HT-29 (cell line): ENCODE measurements at places on chromosomes 13 and 19.

- no peak for DNase-seq
These were observed 45.5 kb downstream of the BRD4 start for GRCh38 chr19:15286688-15287365.

- DNase-seq, result no peak
These were observed 334.4 kb downstream of the PCDH9 start for GRCh38 chr13:66895780-66896179.

DNA sequence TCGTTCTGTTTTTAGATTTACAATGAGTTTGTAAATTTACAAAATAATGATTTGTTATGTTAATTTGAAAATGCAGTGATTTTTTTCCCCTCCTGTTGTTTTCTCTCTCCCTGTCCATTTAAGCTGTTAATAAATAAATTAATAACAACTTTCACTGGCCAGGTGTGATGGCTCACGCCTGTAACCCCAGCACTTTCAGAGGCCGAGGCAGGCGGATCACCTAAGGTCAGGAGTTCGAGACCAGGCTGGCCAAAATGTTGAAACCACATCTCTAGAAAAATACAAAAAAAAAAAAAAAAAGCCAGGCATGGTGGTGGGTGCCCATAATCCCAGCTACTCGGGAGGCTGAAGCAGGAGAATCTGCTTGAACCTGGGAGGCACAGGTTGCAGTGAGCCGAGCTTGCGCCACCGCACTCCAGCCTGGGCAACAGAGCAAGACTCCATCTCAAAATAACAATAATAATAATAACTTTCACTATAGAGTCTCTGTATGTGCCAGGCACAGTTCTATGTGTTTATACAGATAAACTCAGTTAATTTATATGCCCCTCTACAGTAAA is 229.2 kb upstream of the ARGLU1 start:
- DNase-seq, result no peak

- peak; percentile 9 for DNase-seq
These were observed 67.7 kb downstream of the KCTD15 start for GRCh38 chr19:33864311-33864850.

DNA sequence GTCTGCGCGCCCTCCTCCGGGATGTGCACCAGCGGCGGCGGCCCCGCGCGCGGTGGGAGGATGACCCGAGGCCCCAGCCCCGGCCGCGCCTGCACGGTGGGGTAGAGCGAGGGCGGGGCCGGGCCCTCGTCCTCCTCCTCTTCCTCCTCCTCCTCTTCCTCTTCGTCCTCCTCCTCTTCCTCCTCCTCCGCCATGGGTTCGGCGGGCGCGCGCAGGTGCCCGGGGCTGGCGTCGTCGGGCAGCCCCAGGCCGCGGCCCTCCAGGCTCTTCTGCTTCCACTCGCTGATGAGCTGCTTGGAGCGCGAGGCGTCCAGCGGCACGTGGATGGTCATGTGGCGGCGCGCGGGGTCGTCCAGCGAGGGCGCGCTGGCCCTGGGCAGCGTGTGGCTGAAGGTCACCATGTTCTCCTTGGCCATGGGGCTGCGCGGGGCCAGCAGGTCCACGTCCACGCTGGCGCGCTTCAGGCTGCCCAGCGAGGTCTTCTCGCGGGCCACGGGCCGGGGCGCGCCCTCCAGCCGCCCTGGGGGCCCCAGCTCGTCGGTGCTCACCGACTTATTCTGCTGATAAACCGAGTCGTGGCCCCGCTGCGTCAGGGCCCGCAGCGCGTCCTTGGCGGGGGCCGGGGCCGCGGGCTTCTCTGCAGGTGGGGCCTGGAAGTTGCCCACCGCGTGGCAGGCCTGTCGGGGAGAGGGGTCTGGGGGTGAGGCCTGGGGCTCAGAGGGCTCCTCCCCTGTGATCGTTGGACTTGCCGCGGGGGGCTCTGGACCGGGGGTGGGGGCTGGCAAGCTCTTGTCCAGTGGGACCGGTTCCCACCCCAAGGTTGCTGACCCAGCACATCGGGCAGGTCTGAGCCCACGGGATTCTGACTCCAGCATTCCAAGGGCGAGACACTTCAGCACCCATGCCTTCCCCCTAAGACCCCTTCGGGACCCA is 8.3 kb downstream of the PLPPR3 start:
- no peak for DNase-seq

DNA sequence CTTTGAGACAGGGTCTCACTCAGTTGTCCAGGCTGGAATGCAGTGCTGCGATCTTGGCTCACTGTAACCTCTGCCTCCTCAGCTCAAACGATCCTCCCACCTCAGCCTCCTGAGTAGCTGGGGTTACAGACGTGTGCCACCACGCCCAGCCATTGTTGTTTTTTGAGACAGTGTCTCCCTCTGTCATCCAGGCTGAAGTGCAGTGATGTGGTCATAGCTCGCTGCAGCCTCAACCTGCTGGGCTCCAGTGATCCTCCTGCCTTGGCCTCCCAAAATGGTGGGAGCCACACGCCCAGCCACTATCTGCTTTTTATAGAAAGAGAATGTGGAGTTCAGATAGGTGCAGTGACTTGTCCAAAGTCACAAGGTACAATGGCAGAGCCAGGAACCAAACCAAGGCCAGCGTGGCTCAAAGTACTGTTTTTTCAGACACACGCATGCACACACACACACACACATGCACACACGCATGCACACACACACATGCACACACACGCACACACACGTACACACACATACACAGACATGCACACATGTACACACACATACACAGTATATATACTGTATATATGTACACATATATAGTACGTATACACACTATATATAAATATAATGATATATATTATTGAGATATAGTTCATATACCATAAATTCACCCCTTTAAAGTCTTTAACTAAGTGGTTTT is 6.6 kb downstream of the GADD45B start:
- DNase-seq, result no peak

- no peak for DNase-seq
These were observed 2.1 kb upstream of the GNA15 start for GRCh38 chr19:3133793-3134116.

- DNase-seq, result no peak
These were observed 136.7 kb upstream of the SLITRK6 start for GRCh38 chr13:85935868-85936467.

- no peak for DNase-seq
These were observed 38.4 kb downstream of the RFX2 start for GRCh38 chr19:6071875-6072274.

- no peak for DNase-seq
These were observed 402.3 kb upstream of the SLITRK6 start for GRCh38 chr13:86201477-86201876.

- DNase-seq, result no peak
These were observed 305.9 kb downstream of the PCDH20 start for GRCh38 chr13:61109741-61110140.

GRCh38 chr19:10262771-10263170 is 8.1 kb upstream of the ICAM1 start:
- DNase-seq, result no peak

- no peak for DNase-seq
These were observed 174.2 kb downstream of the KCNRG start for GRCh38 chr13:50189450-50189849.

DNA sequence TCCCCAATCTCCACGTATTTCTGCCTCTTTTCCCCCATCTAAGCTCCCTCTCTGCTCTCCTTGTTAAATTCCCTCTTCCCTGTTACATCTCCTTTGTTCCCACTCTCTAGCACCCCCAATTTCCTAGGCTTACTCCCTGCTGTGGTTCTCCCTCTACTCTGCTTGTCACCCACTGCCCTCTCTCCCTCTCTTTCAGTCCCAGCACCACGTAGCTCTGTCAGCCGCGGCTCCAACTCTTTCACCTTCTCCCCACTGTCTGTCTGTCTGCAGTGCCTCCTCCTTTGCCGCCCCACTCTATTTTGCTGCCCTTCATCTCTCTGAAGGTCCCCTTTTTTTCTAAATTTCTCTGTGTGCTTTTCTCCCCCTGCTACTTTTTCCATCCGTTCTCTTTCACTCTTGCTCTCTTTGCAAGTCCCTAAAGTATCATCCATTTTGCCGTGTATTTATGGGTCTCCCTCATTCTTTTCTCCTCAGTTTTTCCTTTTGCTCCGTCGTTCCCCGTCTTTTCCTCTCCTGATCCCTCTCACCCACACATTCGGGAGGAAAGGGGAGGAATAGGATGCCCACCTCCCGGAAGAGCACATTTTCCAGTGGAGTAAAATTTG is 937 bp downstream of the ZNF841 start:
- peak; percentile 39 for DNase-seq

DNA sequence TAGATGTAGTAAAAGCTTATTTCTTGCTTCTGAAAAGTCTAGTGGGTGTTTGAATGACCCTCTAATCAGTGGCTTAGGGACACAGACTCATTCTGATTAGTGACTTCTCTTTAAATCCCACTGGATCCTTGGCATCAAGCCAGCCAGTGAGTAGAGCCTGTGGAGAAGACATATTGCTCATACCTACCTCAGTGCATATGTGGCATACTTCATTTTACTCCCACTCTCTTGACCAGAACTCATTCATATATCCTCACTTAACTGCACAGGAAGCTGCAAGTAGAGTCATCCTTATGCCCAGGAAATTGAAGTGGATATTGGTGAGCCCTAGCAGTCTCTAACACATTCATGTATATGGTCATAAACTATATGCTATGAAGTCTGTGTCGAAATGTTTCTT is 148.3 kb downstream of the PDS5B start:
- no peak for DNase-seq

GRCh38 chr19:15506074-15506571 is 2.2 kb upstream of the CYP4F22 start:
- DNase-seq, result no peak

DNA sequence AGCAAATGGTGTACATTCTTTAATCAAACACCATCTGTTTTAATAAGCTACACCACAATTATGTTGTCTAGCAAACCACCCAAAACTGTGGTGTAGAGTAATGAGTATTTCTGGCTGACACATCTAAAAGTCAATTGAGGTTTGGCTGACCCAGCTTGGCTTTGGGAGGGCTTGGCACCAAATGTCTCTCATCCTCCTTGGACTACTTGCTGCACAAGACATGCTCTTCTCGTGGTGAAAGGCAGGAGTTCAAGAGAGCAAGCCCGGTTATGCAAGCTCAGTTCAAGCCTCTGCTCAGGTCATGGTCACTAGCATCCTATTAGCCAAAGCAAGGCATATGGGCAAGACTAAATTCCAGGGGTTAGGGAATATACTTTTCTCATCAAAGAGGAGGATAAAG is 37.1 kb downstream of the LACC1 start:
- no peak for DNase-seq

DNA sequence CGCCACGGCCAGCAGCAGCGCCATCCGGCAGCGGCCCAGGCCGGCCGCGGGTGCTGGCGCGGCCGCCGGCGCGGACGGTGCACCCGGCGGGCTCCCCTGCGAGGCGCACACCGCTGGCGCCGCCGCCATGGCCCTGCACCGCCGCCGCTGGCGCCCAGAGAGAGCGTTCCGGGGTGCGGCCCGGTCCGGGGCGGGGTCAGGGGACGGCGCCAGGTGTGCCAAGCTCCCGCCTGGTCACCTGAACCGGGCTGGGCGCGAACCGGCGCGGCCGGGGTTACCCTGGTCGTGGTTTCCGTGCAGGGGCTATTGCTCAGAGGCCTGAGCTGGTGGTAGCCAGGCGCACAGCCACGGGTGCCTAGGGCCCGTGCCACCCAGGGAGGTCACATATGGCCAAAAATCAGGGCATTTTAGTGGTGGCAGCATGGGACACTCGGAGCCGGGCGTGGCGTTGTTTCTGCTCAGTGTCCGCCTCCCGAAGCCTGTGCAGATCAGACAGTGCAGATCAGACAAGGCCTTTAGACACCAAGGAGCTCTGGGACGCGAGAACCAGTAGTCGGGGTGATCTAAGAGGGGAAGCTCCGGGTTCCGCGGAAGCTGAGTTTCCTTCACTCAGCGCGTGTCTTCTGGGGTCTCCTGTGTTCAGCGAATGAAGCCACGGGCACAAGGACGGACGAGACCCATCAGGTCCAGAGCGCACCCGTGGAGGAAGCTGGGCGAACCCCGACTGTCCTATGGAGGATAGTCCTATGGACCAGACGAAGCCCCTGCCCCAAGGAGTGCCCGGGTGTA is at the start of gene TMEM238:
TSS of gene TMEM238 (minus strand) at position 162 of the 789 bp plus-strand sequence. CDS start at position 129, 33 bp downstream.
- peak; percentile 88 for DNase-seq

DNA sequence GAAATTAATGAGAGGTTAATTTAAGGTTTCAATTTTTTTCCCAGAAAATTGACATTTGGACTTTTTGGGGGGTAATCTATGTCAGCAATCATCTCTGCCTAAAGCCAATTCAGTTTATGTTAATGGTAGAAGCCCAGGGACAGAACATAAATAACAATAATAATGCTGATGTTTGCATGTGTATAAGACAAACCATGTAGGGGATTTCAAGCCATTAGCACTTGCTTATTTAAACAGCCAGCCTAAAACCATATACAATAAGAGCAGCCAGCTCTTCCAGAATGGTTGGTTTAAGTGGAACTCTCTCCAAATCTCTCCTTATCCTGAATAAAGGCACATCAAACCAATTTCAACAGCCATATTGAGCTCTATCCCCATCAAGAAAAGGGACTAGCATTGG is 7.0 kb upstream of the FOXO1 start:
- no peak for DNase-seq

DNA sequence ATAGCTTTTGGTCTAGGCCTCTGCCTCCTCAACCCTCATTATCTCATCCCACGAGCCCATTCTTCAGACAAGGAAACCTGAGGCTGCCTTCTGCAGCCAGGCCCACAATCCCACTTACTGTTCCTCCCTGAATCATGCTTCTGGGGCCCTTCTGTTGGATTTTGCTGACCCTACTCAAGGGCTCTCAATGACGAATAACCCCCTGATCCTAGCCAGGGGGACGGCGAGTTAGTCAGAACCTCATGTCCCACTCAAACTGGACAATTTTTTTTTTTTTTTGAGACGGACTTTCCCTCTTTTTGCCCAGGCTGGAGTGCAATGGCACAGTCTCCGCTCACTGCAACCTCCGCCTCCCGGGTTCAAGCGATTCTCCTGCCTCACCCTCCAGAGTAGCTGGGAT is 2.0 kb downstream of the CGB3 start:
- DNase-seq, result no peak

DNA sequence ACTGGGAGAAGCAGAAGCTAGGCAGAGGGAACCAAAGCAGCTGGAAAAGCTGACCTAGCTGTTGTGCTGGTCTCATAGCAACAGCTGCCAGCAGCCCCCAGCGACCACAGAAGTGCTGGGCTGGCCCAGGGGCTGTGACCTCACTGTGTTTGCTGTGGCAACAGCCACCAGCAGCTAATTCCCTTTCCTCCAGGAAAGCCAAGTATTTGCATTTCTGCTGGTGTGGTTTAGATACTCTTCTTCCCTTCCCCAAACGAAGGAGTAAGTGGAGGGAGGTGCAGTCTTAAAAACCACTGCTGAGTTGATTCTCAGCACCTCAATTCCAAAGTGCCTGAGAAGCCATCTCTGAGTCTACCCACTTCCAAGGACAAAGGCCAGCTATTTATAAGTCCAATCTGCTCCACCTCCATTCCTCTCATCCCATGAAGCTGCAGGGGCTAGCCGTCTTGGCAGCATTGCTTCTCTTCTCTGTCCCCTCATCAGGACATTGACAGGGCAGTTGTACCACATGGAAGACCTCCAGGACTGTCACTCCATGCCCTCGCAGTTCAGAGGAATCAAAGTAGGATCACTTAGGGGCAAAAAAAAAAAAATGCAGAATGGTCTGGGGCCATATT is 11.5 kb upstream of the CCDC97 start:
- peak; percentile 46 for DNase-seq

- DNase-seq, result no peak
These were observed 12.5 kb downstream of the FAM124A start for GRCh38 chr13:51234676-51235075.
